Hematopoietic multipotent progenitor cell treated with erythropoietin and hydrocortisone succinate and interleukin-3 and kit ligand, for 15 days (in vitro differentiated cells): ENCODE measurements at places on chromosomes 1 and 21.

DNA sequence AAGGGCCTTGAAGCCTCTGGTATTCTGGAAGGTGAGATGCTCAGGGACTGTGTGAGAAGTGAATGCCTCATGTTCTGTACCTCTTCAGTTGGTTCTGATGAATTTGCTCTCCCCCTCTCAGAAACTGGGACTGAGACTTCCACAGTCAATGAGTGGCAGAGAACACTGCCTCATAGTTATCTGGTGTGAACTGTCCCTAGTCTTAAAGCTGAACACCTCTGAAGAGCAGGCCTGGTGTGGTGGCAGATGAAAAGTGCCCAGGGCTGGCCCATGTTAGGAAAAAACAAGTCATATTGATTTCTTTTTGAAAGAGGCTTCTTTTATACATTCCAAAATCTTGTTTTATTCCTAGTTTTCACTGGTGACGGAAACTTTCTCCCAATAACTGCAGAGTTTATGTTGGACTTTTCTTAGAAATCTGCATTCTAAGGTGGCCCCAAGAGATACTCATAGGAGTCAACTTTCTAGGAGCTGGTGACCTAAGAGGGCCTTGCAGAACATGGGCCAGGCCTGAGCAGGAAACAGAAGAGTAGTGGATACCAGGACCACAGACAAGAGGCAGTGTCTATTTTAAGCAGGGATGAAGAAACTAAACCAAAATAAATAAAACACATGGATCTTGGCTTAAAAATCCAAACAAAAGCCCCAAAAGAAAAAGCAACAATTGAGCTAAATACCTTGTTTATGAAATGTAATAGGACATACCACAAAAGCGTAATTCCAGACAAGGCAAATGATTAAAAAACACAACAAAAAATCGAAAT lies 19.5 kb downstream of the DUSP10 start:
- no peak for DNase-seq

DNA sequence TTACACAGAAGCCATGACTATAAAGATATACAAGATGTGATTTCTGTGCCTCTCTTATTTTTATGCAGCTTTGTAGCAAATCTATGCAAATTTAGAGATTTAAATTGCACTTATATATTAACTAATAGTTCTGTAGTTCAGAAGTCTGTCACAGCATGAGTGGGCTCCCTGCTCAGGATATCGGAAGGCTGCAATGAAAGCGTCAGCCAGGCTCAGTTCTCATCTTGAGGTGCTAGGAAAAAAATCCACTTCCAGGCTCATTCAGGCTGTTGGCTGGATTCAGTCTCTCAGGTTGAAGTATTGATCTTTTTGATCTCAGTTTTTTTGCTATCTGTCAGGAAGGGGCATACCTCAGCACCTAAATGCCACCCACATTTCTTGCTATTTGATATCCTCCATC lies 487.4 kb upstream of the DEPDC1 start:
- no peak for DNase-seq

GRCh38 chr1:168603501-168604110 lies 27.2 kb downstream of the XCL1 start:
- DNase-seq: peak; percentile 7

- no peak for DNase-seq
Observed at GRCh38 chr1:25197982-25198662, 34.2 kb downstream of the SYF2 start.

DNA sequence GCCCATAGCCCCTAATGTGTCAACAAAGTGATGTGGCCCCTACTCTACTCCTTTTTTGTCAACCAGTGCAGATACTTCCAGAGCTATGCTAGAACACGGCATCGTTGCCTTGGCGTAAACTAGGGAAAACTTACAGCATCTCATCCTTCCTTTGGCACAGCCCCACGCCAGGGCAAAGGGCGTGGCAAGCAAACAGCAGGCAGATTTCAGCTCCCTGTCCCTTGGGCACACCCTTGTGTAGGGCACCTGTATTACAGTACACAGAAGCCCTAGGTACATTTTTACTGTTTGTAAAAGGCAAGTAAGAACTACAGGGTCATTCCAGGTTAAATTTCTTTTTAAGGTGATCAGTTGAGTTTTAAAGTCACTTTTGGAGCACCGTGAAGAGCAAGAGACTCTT lies 29.3 kb downstream of the PRDX6 start:
- DNase-seq: peak; percentile 70

DNA sequence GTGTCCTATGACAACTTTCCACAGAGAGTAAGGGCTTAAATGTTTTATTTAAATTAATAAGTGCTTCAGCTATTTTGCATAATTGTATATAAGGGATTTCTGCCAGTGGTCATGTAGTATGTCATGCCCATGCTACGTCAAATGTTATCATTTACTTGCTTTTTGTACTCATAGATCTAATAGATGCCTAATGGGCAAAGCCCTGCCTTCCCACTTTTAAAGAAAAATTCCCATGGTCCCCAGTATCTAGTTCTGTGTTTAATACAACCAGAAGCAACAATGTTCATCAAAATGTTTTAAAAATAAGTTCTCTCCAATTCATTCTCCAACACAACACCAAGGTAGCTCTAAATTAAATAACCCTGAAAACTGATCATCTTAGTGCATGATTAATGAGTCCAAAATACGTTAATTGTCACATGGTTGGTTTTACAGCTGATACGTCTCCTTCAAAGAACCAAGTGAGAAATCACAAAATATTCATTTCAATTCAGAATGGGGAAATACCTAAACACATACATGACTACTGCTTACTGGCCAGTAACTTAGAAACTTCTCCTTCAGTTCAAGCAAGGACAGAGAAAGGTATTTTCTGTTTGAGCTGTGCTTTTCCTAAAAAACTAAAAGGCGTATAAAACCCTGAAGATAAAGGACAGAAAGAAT lies 49.1 kb upstream of the SDC3 start:
- no peak for DNase-seq

DNA sequence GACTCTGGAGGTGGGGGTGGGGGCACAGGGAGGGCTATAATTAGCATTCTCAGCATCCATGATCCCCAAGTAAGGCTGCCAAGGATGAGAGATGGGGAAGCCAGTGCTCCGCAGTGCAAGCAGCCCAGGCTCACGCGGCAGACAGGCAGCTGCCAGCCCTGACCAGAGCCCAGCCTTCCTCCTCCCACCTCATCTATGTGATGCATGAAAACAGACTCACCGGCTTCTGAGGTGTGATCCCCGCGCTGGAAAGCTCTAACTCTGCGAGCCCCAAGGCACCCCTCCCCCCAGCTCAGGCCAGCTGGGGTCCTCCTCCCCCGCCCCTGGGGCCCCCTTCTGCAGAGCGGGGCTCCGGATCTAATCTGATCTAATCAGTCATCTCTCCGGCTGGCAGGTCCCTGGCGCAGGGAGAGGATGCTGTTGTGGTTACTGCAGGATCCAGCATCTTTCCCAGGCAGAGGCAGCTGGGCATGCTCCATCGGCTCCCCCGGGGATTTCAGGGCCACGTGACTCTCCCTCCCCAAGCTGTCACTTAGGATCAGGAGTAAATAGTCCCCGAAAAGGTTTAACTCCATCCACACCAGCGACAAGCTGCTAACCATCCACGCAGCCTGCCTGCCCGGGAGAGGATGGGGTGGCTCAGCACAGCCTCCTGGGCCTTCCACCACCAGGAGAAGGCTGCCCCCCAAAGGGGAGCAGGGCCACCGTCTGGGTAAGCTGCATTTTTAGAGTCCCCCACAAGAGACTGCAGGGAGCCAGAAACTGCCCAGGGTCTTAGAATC lies at the start of gene PLEKHA6:
Gene PLEKHA6, minus strand, starts transcription at position 456 of the 782 bp plus-strand sequence. CDS start 86,202 bp downstream, outside the sequence.
- no peak for DNase-seq

DNA sequence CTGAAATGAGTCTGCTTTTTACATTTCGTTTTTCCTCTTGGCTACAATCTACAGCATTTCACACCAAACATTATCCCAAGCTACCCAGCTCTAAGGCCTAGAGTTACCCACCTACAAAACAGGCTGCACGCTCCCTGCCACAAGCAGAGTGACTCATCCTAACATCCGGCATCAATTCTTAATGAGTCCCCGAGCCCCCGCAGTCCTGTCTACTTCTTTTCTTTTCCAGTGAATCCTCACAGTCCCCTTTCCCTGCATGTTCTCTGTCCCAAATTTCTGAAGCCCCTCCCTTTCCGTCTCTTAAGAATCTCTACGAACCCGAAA lies 650 bp downstream of the PCNX2 start:
- DNase-seq: no peak

- DNase-seq: no peak
Observed at GRCh38 chr1:43530483-43531106, at the start of gene PTPRF. Gene PTPRF (plus strand): TSS chr1:43530883. CDS start chr1:43545076, 14,193 bp downstream.
